G401 (cell line): ENCODE measurements at places on chromosomes 7 and 10.

DNA sequence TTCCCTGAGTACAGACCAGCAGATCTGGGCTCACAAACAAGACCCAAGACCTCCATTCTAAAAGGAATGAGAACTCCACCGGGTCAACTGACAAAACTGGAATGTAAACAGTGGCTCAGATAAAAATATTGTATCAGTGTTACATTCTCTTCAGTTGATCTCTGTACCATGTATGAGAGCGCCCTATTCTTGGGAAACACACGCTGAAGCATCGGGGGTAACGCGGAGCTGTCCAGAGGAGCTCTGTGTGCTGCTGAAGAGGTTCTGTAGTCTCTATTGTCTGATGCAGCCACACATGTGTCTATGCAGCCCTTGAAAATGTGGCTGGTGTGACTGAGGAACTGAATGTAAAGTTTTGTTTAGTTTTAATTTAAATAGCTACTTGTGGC is 39.7 kb downstream of the HIPK2 start:
- no peak for DNase-seq

DNA sequence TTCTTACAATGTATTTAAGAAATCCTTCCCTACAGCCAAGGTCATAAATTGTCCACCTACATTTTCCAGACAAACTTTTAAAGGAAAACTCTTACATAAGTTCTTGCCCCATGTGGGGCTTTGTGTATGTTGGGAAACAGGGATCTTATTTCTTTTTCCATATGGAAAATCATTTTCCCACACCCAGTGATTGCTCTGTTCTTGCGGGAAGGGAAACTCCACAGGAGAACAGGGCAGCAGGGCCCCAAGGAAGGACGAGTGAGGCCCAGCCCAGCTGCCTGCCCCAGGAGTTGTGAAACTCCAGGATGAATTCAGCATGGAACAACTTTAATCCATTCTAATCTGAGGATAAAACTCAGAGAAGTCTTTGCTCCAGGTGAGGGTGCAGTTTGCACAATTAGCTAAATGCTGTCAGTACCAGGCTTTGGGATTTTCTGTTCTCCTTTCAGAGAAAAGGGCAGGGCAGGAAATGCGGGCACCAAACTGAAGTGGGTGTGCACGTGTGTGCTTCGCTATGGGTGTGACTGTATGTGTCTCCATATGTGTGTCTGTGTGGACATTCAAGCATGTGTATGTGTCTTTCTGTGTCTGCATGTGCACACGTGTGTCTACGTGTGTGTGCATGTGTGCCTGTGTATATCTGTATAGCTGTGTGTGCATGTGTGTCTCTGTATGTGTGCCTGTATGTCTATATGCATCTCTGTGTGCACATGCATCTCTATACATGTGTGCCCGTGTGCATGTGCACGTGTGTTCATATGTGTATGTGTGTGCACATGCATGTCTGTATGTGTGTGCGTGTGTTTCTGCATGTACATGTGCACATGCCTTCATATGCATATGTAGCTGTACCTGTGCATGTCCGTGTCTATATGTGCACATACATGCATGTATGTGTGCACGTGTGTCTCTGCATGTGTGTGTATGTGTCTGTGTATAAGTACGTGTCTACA is 102.0 kb upstream of the FAM20C start:
- DNase-seq: no peak

DNA sequence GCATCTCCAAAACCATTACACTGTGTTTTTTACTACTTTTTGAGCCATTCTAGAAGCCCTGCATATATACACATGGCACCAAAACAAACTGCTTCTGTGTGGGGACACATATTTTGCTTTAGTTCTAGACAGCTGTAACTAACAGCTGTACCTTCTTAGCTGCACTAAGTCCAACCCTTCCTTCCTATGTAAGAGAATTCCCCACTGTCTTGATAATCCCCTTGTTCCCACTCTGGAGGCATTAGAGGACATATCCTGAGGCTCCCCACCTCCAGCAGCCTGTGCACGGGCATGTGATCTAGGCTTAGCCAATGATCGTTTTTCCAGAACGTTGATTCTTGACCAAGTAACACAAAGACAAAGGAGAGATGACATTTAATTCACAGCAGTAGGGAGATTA is 13.3 kb upstream of the CDK13 start:
- no peak for DNase-seq

DNA sequence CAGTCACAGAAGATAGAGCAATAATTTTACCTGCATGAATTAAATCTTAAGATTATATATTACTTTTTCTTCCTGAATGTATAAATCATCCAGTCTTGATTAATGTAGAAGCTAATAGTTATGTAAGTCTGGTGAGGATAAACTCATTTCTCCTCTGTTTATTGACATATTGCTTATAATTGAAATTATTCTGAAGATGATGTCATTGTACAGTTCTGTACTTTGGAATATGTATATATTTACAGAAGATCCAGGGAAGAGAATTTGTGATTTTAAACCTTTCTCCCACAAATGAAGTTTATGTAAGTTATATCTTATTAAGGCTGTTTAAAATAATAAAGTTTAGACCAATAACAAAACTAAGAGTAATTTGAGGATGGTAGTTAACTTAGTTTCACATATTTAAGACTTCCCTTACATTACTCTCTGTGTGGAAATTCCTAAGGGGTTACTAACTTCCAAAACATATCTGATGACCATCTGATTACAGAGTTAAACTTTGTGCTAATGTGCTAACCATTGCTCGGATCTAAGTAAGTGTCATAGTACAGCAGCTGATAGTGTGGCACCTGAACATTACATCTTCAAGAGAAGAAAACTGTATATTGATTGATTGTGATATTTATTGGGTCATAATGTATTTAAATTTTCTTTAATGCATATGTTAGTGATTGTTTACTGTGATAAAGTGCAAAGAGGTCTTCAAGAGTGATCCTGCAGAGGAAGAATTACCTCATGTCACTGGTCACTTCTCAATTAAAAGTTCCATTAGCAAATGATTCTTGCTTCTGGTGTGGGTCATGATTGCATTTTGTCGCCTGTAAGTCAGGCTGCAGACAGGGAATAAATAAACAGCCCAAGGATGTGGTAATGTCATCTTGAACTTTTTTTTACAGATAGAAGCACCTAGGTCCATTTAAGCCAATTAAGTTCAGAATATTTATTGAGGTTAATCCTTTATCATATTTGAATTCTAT is 96.9 kb downstream of the UBE3C start:
- DNase-seq: no peak

GRCh38 chr7:105675934-105676371 is 94.7 kb upstream of the EFCAB10 start:
- DNase-seq: no peak

GRCh38 chr10:15083674-15084501 is 4.7 kb downstream of the ACBD7 start:
- DNase-seq: no peak

GRCh38 chr7:156494960-156495359 is 145.6 kb upstream of the RNF32 start:
- DNase-seq: no peak

- no peak for DNase-seq
Observed at GRCh38 chr7:29611941-29612544, 48.4 kb downstream of the PRR15 start.

GRCh38 chr10:119281581-119282071 is 74.3 kb downstream of the GRK5 start:
- DNase-seq: peak; percentile 83

DNA sequence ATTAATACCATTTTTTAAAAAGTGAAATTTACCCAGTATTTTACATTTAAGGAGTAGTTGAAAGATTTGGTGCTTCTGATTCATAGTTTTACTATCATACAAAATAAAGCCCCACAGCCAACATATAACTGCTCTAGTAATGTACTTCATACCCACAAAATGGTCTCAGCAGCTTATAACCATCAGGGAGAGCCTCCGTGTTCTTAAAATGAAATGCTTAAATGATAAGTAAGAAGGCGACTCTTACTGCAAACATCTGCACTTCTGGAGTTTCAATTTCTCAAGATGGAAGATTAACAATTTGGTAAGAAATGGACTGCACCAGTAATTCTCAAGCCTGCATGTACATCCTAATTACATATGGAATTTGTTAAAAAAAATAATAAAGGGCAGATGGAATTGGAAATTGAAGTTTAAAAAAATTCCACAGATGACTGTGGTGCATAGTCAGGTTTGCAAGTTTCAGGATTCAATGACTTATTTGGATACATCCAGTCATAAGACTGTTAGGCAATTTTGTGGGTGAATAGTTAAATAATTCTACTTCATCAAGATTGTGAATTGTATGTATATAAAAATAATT is 461.0 kb downstream of the KIF20B start:
- DNase-seq: no peak

DNA sequence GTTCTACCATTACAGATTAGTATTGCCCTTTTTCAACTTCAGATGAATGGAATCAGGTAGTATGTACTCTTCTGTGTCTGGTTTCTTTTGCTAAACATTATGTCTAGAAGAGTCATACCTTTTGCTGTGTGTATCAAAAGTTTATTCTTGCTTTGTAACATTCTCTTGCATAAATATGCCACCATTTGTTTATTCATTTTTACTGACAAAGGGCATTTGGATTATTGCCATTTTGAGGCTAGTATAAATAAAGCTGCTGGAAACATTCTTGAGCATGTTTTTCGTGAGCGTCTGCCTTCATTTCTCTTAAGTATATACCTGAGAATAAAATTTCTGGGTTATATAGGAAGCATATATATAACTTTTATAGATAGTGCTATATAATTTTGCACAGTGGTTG is 121.7 kb upstream of the CSTF2T start:
- DNase-seq: no peak

DNA sequence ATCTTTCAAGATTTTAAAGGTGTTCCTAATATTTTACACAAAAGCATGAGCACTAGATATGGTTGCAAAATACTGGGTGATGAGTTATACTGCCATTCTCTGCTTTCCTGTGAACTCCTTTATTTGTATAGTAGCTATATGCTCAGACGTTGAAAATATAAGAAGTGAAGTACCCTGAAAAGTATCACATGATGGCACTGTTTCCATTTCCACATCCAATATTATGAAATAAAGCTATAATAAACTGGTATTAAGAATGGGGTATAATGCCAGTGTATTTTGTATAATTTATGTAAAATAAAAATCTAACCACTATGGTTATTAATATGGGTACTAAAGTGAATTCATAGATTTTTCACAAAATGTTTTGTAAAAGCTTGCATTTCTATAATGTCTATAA is 79.6 kb upstream of the FOXP2 start:
- DNase-seq: no peak

DNA sequence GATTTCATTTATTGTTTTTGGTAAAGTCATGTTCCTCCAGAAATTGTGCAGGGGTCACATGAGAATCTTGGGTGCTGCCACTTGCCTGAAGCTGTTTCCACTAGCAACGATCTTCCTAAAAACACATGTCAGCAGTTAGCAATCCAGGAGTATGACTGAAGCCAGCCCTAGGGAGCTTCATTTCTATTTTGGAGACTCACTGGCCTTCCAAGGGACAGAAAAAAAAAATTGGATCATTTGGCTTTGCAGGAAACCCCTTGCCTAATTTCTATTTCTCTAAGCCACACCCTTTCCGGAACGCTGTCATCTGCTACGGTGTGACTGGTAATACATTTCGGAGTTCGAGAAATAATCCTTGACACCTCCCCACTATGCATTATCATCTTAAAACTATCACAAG is 204.7 kb downstream of the TAX1BP1 start:
- no peak for DNase-seq

DNA sequence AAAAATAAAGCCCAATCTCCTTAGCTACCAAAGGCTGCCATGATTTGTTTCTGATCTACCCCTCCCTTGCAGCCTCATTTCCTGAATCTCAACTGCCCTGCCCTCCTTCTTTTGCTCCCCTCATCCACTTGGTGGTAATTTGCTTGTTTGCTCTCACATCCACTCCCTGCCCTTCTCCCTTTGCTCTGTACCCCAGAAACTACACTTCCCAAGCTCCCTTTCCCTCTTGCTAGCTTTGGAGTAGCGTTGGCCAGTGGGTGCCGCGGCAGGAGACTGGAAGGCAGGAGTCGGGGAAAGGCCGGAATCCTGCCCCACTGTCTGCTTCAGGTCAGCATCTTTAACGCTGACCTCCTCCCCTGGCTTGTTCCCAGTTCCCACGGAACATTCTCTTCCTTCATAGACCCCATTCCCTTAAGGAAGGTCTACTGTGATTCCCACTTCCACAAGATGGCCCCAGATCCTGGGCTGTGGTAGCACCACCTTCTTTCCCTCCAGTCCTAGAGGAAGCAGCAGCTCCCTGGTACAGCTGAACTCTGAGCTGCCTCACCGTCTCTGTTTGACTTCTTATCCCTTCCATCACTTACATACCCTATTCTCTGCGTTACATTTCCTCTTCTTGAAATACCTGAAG is 79.1 kb downstream of the PIK3CG start:
- no peak for DNase-seq

- no peak for DNase-seq
Observed at GRCh38 chr10:71694039-71694501, 25.5 kb downstream of the C10orf105 start.
